Activated T-cell treated with anti-CD3 and anti-CD28 coated beads, Interleukin-2, amount 50 U/mL, for 24 hours (primary cell): ENCODE measurements at places on chromosomes 12 and 14.
A peak's percentile ranks its signal among the peaks of the same experiment; 100 is the strongest.

GRCh38 chr12:59768031-59768430 is 172.2 kb downstream of the SLC16A7 start:
- DNase-seq, result no peak

GRCh38 chr12:122079033-122079531 is 526 bp downstream of the MLXIP start:
- no peak for DNase-seq

GRCh38 chr12:65568517-65568916 is 255.8 kb upstream of the HMGA2 start:
- no peak for DNase-seq

DNA sequence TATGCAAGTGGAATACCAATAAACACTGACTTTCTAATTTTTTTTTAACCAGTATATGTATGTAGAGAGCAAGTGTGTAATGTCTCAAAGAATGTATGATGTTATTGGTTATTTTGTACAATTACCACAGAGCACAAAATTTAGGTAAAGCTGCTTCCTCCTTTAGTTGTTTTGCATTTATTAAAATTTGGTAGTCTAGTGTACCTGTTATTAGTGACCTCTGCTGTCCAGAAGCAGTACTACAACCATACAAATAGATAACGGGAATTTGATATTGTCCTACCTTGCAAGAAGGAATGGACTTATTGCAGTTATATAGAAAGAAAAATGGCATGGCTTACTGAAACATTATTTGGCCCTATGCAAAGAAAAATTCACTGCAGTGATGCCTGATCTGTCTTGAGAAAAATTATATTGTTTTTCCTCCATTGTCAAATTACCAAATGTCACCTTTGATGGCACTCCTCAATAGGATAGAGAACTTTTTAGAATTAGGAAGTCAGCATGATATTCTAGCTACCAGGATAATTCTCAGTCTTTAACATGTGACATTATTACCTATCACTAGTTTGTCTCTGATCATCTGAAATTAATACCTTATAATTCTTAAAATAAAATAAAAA is 153.9 kb upstream of the RMST start:
- no peak for DNase-seq

DNA sequence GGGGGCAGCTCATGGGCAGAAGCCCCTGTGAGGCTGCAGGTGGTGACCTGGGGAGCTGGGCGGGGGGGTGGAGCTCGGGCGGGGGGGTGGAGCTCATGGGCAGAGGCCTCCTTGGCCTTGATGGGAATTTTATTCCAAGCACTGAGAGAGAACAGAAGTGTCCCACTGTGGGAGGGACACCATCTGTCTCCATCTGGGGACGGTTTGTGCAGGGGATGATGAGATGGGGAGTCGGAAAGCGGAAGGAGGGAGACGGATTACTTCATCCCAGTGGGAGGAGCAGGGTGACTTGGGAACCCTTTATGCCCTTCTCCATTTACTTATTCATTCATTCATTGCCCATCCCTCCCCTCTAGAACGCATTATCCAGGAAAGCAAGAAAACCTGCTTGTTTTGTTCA is 304.7 kb downstream of the ADGRD1 start:
- DNase-seq, result no peak

DNA sequence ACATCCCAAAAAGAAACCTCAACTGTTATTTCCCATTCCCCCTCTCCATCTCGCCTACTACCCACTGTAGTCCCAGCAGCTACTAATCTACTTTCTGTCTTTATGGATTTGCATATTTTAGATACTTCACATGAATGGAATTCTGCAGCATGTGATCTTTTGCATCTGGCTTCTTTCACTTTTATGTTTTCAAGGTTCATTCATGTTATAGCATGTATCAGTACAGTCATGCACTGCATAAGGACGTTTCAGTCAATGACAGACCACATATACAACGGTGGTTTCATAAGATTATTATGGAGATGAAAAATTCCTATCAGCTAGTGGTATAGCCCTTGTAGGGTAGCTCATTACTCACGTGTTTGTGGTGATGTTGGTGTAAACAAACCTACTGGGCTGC is 24.5 kb downstream of the PCNX4 start:
- no peak for DNase-seq

DNA sequence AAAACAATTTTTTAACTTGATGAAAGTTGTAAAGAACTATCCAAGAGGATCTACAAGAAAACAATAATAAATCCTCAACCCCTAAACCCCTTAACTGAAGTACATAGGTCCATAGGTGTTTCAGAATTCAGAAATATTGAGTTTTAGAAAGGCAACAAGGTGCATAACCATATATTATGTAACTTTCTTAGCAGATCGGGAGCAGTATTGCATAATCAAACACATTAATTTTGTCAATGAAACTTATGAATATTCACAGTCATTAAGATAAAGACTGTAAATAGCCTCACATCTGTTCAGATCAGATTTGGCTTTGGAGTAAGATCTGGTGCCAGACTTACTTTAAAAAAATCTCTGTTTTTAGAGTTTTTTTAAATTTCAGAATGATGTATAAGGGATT is 647.1 kb upstream of the FLRT2 start:
- no peak for DNase-seq

- no peak for DNase-seq
These were observed 312.1 kb downstream of the ITPR2 start for GRCh38 chr12:26520869-26521268.

DNA sequence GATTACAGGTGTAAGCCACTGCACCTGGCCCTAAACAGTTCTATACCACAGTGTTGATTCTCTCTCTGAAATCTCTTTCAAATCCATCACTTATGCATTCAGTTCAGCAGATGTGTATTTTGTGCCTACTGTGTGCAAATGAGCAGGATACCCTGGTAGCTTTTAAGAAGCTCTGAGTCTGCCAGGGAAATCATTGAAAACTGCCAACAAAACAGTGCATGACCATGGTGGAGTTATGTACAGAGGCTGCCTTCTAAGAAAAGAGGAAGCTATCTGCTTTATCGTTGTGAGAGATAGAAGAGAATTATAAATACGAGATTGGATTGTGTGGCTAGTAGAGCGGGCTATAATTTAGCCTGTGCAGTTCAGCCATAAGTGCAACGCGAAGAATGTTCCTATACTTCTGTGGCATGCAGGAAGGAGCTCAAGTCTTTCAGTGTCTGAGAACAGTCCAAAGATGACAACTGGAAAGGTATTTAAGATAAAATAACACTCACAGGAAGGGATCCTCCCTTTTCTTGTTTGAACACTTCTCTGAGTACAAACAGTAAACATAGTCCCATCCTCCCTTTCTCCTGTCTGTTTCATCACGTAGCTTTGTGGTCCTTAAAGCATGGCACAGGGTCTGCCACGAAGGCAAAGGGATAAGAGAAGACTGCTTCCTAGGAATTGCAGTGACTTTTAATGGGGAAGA is 4.3 kb downstream of the DIP2B start:
- DNase-seq, result no peak

- no peak for DNase-seq
These were observed 29.0 kb downstream of the LGMN start for GRCh38 chr14:92719421-92719820.

- DNase-seq, result no peak
These were observed at the start of gene NFATC4 for GRCh38 chr14:24367514-24368211. TSS of gene NFATC4 (plus strand) at chr14:24368184. CDS start at chr14:24368341, 157 bp downstream.

DNA sequence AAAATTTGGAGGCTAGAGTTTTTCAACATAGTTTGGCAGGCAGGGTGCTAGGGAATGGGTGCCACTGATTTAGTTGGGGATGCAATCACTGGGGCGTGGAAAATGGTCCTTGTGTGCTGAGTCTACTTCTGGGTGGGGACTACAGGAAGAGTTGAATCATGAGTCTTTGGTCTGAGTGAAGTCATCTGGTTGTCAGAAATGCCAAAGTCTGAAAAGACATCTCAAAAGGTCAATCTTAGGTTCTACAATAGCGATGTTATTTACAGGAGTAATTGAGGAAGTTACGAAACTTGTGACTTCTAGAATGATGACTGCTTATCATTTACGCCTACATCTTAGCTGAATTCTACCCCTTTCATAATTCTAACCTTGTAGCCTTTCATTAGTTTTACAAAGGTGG is 209.1 kb downstream of the NUBPL start:
- no peak for DNase-seq

- DNase-seq, result no peak
These were observed 103.1 kb downstream of the SCN8A start for GRCh38 chr12:51694146-51694545.

- DNase-seq, result peak; percentile 72
These were observed 826 bp downstream of the PRKCH start for GRCh38 chr14:61322011-61322798.

DNA sequence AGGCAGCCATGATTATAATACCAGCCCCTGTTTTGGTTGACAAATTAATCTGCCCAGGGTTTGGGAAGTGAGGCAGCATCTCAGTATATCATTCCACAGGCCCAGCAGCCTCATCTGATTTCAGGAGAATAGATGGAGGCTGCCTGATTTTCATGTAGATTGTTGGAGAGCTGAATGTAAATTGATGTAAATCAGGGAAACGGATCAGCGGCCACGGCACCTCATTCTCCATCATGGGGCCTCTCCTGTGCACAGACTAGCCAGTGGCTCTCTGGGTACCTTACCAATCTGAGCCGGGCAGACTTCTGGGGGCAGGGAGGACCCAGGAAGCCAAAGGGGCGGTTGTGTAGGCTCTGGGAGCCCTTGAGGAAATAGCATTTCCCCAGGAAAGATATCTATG is 63.7 kb upstream of the GSC start:
- no peak for DNase-seq

- no peak for DNase-seq
These were observed 46.1 kb downstream of the DIO2 start for GRCh38 chr14:80164991-80165721.
